ENCODE measurements at places on chromosomes 11 and 22.

GRCh38 chr11:96113193-96113681 is 189.3 kb upstream of the MTMR2 start:
- no peak for DNase-seq

DNA sequence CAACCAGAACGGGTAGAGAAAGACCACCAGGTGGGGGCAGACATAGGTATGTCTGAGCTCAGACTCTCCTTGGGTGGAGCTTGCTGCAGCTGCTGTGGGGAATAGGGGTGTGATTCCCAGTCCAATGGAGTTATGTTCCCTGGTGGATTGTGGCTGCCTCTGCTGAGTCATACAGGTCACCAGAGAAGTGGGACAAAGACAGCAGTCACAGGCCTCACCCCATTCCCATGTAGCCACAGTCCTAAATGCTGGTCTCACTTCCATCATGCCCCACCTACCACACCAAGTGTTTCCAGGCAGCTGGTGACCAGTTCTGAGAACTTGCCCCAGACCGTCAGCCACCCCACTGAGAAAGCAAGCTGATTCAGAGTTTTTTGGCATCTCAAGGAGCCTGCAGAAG is 17.5 kb downstream of the OR52E5 start:
- DNase-seq, result no peak

DNA sequence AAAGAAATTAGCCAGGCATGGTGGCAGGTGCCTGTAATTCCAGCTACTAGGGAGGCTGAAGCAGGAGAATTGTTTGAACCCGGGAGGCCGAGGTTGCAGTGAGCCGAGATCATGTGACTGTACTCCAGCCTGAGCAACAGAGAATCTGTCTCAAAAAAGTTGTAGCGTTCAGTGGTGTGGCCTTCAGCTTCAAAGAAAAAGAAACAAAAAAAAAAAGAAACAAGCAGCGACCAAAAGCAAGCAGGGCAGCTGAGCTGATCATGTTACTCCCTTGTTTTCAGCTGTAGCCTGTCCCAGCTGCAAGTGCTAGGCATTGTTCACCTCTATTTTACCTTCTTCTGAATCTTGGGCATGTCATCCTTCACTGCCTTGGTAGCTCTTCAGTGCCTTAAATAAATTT is 37.0 kb downstream of the SFI1 start:
- no peak for DNase-seq

DNA sequence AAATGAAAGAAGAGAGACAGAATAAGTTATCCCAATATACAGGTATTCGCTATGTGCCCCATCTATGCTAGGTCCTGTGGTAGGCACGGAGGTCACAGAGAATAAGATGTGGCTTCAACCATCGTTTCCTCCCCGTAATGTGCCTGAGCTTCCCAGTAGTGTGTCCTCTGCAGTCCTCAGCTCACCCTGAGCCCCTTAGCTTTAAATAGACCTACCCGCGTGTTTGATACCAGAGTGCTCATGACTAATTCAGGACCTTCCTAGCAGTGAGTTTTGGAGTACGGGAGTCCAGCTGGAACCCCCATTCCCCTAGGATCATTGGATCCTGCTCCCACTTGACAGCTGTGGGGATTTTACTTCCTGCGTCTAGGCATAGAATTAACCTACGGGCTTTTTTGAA is 37.5 kb upstream of the SYN3 start:
- no peak for DNase-seq

DNA sequence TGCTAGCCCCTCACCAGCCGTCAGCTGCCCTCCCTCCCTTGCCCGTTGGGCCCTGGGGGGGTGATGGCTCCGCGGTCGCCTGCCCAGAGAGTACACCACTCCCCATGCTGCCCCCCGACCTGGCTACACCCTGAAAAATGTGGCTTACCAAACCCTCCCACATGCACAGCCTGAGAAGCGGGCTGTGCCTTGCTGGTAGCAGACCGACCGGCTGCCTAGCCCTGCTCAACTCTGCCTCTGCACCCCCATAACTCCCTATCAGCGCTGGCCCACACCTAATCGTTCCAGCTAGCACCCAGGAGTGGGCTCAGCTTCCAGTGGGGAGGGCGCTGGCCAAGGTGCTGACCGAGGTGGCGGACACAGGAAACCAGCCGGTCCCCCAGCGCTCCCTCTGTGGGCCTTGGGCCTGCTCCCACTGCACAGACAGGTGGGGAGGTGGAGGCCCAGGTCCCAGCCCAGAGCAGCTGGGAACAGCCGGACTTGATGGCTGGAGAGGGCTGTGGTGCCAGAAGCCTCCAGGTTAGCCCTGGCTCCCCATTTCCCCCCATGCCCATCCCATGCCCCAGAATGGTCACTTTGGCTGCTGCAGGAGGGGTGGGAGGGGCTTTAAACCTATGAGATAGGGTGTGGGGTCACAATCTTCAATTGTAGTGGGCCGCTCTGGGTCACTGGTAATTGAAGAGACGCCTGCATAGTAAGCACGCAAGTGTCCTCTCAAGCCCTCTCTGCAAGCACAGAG is 32.1 kb upstream of the PRODH start:
- no peak for DNase-seq

DNA sequence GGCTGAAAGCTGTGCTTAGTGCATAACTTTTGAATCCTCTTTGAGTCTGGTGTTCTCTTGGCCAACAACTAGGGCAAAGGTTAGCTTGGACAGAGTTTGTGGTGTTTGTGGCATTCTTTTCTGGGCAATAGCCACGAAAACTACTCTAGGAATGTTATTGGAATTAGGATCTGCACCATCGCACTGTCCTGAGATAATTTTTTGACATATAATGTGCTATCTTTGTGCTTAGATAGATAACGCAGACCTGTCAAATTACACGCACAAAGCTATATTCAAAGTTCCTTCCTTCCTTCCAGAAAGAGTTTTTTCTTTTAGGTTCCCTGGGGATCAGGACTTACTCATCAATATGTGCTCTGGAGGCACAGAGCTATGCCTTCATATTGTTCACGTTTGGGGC is 166.8 kb upstream of the MTMR2 start:
- DNase-seq, result no peak

- no peak for DNase-seq
Measured at GRCh38 chr11:101705972-101706371, 122.2 kb upstream of the TRPC6 start.

Data from left lung (tissue), 14 donors.